Osteoblast (primary cell): ENCODE measurements at places on chromosomes 5 and 9.
A peak's percentile ranks its signal among the peaks of the same experiment; 100 is the strongest.

DNA sequence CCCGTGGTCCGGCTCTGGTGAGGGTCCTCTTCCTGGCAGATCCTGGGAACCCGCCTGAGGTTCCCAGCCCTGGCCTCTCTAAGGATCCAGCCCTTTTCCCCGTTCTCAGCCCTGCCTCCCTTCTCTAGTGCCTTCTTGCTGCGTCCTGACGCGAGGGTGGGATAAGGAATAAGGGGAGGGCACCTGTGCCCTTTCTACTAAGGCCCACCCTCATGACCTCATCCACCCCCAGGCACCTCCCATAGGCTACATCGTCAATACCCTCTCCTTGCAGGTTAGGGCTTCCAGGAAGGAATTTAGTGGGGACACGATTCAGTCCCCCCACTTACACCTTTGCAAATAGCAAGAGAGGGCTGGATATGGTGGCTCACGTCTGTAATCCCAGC is 10.7 kb upstream of the DIPK1B start:
- DNase-seq, result no peak

DNA sequence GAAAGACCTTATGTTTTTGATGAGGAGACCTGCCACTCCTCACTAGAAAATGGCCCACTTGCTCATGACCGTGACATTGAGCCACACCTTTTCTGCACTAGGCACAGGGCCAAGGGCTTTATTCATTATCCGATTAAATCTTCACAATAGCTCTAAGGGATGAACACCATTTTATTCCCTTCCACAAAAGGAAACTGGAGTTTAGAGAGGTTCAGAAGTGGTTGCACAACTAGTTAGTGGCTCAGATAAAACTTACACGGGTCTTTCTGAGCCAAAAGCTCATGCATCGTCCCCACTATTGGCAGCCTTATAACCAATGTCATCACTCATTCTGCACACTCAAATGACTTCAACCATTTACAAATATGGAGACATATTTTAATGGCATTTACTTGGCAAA is 39.4 kb downstream of the SUSD1 start:
- DNase-seq, result no peak

GRCh38 chr9:7153134-7153533 is 395.4 kb downstream of the KDM4C start:
- no peak for DNase-seq

DNA sequence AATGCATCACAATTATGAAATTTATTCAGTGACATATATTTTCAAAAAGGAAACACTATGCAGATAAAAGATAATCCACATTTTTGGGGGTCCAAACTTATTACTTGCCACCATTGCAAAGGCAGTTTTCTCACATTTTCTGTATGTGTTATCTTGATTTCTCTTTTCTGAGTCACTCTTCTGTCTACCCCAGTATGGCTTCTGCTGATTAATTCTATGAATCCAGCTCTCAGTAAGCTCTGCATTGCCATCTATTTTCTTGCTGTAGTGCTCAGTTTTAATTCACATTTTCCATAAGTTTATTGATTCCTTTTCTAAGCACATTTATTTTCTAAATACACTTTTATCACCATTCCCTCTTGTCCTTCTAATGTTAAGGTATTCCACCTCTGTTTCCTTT is 1.7 kb downstream of the IFNA10 start:
- DNase-seq, result no peak

DNA sequence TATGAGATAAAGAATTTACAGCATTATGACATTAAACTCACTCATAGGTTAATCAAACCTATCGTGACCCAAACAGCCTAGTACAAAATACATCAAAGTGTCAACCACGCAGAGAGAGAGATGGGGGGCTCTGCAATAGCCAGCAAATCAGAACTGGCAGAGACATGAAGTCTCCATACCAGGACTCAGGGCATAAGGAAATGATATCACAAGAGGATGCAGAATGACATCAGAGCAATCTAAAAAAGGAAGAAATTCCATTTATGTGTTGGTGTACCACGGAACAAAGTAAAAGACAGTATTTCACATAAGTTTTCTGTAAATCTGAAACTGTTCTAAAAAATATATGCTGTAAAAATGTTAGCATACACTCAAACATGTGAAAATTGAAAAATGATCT is 24.6 kb downstream of the BICD2 start:
- peak; percentile 78 for DNase-seq

GRCh38 chr5:33793836-33794549 is 97.8 kb downstream of the ADAMTS12 start:
- no peak for DNase-seq

GRCh38 chr9:125904155-125904851 is 157.1 kb downstream of the PBX3 start:
- DNase-seq, result no peak

- no peak for DNase-seq
Observed at GRCh38 chr5:164053123-164053522, 547.7 kb downstream of the MAT2B start.

DNA sequence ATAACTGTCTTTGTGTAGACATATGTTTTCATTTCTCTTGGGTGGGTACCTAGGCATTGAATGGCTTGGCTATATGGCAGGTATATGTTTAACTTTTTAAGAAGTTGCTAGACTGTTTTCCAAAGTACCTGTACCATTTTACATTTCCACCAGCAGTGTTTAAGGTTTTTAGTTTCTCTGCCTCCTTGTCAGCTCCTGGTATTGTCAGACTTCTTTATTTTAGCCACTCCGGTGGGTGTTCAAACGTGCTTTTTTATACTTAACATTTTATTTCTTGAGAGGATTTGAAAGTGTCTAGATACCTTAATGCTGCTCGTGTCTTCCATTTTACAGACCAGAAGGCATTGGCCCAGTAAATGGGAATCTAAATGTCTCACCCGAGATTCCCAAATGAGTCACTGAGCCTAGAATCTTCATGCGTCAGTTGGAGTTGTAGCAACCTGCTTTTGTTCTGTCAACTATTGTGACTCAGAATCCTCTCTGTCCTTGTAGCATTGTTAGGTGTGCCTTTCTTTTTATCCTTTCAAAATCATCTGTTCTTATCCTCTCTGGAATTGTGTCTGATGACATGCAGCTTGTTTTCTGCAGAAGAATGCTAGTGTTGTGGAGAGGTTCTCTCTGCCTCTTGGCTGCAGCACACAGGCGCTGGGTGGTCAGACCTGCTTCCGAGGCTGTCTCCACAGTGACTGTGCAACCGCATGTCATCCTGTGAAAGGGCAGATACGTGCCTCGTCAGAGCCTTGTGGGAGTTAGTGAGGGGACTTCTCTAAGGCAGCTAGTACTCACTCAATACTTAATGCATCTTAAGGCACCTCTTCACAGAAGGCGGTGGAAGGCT is 291.8 kb downstream of the AOPEP start:
- DNase-seq, result peak; percentile 83

GRCh38 chr5:8314965-8315364 is 446.0 kb downstream of the MTRR start:
- no peak for DNase-seq

DNA sequence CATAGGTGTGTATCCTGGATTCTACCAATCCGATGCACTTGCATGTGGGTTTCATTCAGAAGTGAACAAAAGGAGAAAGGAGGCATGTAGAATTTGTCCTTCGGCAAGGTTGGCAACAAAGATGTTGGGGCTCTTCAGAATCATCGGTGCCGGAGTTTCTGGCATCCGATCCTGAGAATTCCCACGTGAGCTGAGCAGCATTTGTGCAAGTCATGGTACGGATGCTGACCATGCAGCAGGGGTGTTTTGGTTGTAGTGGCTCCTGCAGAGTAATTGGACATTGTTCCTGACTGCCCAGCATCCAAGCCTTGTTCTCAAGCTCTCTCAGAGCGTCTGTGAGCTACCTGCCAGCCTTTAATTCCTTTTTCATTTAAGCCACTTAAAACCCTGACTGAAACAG is 19.0 kb upstream of the POC5 start:
- no peak for DNase-seq

DNA sequence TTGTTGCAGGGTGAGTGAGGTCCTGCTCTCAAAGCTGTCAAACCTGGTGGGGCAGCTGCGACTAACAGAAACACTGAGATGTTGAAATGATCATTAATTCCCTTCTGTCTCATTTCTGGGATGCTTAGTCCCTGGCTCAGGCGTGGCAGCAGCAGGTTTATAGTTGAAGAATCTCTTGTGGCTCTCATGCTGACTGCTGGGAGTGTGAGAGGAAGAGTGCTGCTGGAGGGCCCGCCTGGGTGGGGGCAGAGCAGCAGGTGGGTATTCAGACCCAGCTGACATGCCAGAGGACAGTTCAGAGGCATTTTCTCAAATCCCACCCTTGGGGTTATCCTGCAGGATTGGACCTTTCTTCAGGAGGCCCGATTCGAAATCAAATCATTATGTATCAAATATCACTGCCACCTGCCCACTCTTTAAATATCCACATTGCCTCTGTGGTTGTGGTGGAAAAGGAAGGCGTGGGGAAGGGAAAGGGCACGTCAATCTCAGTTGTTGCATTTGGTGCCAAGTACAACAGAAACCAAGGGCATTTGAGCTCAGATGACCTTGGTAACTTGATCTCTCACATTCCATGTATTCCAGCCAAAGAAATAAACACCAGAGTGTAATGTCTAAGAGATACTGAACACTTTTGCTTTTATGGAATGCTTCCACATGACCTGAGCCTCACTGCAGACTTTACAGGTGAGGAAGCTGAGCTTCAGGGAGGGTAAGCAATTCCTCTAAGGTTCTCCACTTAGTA is 224.3 kb downstream of the AOPEP start:
- peak; percentile 76 for DNase-seq

DNA sequence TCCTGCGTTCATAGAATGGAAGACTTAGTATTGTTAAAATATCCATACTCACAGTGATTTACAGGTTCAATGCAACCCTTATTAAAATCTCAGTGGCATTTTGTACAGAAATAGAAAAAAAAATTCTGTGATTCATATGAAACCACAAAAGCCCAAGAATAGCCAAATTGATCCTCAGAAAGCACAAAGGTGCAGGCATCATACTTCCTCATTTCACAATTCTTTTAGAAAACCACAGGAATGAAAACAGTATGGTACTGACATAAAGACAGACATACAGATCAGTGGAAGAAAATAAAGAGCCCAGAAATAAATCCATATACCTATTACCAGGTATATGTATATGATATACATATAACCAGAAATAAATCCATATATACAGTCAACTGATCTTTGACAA is 86.8 kb upstream of the MEGF10 start:
- no peak for DNase-seq
